H9 (cell line): ENCODE measurements at places on chromosomes 4 and X.
A peak's percentile ranks its signal among the peaks of the same experiment; 100 is the strongest.

DNA sequence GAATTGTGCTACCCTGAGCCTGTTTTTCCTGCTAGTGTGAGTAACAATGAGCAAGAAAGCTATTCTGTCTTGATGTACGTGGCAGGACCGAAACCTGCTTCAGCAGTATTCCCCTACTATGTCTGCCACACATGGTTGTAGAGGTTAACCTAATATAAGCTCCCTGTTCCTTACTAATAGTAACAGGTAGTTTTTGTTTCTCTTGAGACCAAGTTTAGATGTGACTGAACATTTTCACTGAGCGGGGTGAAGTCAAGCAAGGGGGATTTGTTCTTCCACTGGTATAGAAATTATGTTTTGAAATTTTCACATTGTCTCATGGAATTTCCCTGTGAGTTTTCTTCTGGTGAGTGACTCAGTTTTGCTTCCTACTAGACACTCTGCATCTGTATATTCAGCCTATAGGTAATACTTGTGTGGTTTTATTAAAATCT is 37.3 kb downstream of the RRAGB start:
- no peak for DNase-seq

GRCh38 chr4:145099653-145100052 is 1.5 kb downstream of the ABCE1 start:
- no peak for DNase-seq

- no peak for DNase-seq
Measured at GRCh38 chrX:95435198-95435597, 1249.4 kb upstream of the DIAPH2 start.

GRCh38 chr4:132238697-132239096 is 910.4 kb upstream of the PCDH10 start:
- DNase-seq, result no peak

GRCh38 chr4:13236485-13236884 is 247.7 kb downstream of the RAB28 start:
- no peak for DNase-seq

DNA sequence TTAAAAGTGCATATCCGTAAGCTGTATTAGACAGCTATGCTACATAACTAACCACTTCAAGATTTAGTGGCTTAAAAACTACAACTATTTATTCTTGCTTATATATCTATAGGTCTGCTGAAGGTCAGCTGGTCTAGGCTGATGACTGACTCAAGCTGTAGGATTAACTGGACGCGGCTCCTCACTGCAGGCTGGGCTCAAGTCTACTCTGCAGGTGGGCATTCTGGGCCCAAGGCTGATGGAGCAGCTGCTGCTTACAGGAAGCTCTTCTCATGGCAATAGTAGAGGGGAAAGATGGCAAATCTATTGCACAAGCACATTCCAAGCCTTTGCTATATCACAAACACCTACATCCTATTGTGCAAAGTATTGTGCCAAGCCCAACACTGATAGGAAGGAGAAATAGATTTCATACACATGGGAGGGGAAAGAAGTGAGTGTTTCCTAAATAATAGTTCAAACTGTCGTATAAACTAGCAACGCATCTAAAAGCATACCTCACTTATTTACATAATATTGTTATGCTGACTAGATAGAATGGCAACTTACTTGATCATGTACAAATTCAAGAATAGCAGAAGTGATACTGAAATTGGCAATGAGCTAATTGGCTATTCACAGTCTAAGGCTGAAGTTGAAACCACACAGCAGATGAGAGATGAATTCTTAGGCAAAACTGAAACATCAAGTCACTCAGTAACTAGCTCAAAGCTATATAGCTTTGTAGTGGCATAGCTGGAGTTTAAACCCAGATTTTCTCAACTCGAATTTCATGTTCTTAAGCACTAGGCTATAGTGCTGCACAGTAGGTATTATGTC is 263.8 kb downstream of the NKX6-1 start:
- no peak for DNase-seq

DNA sequence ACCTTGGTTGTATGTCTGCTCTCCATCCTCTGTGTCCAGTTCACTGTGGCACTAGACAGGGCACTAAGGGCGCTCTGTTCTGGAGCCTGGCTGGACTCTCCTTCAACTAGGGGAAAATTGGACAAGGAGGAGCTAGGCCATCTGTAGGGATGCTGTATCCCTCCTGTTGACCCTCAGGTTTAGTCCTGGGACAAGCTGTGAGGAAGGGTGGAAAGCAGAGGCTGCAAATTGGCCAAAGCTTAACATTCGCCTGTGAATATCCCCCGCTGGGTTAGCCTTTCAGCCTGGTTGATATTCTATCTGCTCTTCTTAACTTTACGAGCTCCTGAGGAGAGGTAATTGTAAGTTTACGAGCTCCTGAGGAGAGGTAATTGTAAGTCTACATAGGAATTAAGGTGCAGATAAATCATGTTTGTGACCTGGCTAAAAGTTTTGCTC is 64.4 kb upstream of the ENPEP start:
- peak; percentile 72 for DNase-seq

DNA sequence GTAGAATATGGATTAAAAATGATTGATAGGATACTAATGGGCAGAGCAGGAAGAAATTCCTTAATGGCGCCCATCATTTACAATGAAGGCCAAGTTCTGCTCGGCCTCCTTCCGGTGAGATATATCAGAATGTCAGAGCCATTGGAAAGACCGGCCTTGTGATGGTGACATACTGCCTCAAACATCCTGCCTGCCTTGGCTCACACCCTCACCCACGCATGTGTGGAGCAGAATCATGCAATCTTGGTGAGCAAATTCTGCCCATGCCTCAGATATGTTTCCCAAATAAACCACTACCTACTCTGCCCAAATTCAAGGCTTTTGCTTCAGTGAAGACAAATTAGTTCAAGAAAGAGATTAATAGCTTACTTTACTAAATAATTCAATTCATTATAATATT is 163.3 kb downstream of the MID1 start:
- no peak for DNase-seq

DNA sequence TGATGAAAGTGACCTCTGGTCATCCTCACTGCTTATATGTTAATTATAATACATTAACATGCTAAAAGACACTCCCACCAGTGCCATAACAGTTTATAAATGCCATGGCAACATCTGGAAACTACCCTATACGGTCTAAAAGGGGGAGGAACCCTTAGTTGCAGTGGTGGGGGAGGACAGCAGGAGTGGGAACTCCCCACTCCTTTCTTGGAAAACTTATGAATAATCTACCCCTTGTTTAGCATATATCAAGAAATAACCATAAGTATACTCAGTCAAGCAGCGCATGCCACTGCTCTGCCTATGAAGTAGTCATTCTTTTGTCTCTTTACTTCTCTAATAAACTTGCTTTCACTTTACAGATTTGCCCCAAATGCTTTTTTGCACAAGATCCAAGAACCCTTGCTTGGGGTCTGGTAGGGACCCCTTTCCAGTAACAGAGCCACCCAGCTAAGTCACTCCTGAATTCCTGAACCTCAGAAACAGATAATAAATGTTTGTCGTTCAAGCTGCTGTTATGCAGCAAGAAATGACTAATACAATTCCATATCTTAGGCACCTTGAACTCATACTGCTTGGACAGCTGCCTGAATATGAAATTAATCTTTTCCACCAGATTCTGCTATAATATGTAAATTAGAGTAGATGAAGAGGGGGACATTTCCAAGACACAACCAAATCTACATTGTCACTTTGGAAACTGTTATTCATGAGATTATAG is 14.4 kb upstream of the REPS2 start:
- no peak for DNase-seq

GRCh38 chr4:8528713-8529112 is 51.5 kb upstream of the GPR78 start:
- no peak for DNase-seq

DNA sequence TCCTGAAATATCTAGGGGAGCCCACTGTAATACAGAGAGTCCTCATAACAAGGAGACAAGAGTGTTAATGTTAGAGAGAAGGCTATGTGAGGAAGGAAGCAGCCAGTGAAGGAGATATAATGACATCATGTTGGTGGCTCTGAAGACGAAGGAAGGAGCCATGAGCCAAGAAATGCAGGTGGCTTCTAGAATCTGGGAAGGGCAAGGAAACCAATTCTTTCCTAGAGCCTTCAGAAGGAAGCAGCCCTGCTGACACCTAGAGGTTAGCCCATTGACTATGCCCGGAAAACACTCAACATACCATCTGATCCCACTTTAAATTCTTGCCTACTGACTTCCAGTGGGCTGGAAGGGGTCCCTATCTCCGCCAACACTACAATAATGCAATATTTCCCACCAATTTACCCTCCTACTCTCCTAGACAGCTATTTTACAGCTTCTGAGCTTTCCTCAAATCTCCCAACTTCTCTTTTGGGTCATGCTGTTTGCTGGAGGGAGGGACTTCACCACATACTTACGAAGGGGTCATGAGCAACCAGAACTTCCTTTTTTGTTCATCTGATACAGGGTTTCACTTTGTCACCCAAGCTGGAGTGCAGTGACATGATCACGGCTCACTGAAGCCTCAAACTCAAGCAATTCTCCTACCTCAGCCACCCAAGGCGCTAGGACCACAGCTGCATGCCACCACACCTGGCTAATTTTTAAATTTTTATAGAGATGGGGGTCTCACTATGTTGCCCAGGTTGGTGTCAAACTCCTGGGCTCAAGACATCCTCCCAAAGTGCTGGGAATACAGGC is 25.2 kb upstream of the G3BP2 start:
- no peak for DNase-seq

DNA sequence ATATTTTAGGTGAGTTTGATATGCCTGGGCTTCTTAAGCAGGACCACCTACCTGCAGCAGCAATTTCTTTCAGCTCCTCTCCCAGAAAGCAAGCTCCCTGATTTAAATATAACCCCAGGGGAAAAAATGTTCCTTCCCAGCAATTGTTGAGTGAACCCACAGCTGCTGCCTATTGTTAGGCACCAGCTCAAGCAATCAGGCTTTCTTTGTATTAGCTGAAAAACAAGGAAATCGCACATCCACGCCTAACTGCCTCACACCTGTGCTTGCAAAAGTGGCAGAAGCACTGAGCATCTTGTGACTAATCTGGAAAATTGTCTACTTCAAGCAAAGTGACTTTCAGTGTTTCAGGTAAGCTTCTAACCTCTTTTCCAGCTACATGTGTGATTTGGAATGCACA is 432.2 kb downstream of the SMARCA1 start:
- DNase-seq, result peak; percentile 88

- DNase-seq, result no peak
Measured at GRCh38 chrX:7514871-7515599, 327.9 kb upstream of the VCX start.

DNA sequence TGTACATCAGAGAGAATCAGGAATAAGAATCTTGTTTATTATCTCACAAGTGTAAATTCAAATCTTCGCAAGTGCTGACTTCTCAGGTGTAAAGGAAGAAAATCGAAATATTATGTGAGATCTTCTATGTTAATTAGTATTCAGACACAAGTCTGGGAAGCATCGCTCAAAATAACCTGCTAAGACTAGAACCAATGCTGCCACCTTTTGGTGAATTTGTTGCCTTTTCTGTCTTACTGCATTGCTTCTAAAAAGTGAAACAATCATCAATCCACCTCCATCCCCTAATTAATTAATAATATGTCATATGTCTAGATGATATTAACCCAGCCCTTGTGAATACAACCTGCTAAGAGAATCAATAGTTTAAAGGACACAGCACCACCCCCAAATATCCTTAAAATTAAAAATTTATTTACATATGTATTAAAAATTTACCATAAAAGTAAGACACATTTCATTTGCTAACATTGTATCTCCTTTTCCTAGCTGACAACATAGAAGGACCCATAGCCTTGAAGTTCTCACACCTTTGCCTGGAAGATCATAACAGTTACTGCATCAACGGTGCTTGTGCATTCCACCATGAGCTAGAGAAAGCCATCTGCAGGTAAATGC is 3.5 kb downstream of the EPGN start:
- no peak for DNase-seq

DNA sequence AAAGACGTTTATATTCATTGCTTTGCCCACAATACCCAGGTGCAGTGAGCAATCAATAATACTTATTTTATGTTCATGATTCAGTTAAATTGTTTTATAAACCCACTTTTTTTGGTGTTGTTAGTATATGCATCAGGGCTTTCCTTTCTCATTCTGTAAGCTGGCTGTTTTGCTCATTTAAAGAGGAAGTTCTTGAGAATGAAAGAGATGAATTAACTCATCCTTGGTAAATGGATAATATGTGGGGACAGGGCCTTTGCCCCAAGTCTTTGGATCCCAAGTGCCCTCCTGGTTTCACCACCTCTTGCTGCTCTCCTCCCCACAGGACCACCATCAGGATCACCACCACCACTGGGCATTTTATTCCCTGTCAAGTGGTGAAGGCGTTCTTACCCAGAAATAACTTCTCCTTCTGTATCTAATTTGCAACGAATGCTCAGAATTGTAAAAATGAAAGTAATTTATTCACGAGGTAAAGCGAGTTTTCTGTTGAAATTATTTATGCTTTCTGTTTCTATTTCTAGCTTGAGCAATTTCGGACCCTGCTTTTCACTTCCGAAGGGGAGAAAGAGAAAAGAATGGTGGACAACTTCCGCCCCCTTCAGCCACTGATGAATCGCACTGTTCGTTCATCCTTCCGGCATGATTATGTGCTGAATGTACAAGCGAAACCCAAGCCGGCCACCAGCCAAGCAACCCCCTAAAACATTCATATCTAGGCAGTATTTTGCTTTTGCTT is 8.2 kb upstream of the ZRSR2 start:
- DNase-seq, result no peak

- DNase-seq, result peak; percentile 77
Measured at GRCh38 chrX:10173331-10173900, 16.6 kb downstream of the CLCN4 start.

DNA sequence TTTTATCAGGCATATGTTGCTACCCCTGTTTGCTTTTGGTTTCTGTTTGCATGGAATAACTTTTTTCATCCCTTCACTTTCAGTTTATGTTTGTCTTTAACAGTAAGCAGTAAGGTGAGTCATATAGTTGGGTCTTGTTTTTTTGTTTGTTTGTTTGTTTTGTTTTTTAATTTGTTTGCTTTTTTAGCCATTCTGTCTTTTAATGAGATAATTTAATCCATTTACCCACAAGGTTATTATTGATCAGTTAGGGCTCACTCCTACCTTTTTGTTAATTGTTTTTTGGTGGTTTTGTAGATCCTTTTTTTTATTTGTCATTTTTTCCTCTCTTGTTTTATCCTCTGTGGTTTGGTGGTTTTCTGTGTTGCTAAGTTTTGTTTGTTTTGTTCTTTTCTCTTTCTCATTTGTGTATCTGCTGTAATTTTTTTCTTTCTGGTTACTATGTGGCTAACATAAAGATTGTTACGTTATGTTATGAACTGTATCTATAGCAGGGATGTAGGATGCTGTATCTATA is 379.5 kb upstream of the MAD2L1 start:
- DNase-seq, result no peak

DNA sequence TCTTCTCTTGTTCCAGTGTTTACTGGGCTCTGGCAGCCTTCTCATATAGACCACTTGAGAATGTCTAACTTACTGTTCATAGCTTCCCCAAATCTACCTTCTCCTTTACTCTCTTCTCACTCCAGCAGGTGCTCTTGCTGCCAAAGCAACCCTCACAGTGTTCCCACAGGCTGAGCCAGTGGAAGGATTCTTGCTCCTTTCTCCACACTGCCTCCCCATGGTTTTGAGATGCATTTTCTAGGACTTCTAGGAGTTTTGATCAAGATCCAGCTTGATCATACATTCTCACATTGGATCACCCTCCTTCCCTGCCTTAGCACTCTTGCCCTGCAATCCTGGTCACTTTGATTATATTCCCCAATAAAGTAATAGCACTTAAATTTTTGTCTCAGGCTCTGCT is 230.8 kb downstream of the TMEM47 start:
- DNase-seq, result peak; percentile 48

GRCh38 chr4:126756050-126756829 is 876.5 kb upstream of the INTU start:
- DNase-seq, result no peak
